ENCODE measurements at places on chromosomes 2 and 18. TPM values are rescaled to one million over a fixed set of nuclear protein-coding genes. Genes with fewer than 3 reads are reported as not detected.

The PLA2R1 gene
- 2.6 TPM for total RNA-seq

The EVX2 gene
- not detected for total RNA-seq

The SCN9A gene
- 1.9 TPM for total RNA-seq

The SERPINB10 gene
- not detected for total RNA-seq

The RABL2A gene
- 7.7 TPM for total RNA-seq
